Stimulated activated CD4-positive, alpha-beta T cell treated with anti-CD3 and anti-CD28 coated beads, Interleukin-2, amount 100 ng/mL, for 4 hours (primary cell): ENCODE measurements at places on chromosomes 2 and 18.

- no peak for DNase-seq
Observed at GRCh38 chr2:75595541-75596395, 35.0 kb upstream of the EVA1A start.

DNA sequence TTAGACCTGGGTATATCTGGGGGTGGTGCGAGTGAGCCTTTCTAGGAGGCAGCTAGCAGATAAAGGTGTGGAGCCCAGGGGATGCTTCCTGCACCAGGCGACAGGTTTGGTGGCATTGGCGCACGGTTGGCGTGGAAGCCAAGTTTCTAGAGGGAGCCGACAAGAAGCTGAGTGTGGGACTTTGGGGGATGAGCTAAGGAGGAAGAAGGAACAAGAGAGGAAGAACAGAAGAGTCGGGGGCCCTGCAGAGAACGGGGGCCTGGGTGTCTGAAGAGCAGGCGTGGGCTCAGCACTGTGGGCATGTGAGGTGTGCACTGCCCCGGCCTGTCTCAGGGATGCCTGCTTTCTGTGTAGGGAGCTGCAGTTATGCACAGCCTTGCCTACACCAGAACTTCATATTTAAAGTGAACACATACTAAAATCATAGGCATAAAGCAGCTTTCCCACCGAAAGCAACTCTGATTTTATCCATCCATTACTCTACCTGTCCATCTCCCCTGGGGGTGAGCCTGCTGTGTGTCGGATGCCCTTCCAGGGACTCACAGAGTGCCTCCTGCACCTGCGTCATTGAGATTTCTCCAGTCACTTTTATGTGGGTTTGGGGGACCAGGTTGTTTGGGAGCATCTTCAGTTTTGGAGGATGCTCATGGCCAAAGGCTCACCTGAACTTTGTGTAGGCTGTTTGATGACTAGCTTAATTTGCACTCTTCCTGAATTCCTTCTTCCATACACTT is 149.7 kb downstream of the LDLRAD4 start:
- no peak for DNase-seq

GRCh38 chr2:181106229-181106628 is 125.8 kb downstream of the UBE2E3 start:
- no peak for DNase-seq

- DNase-seq: no peak
Observed at GRCh38 chr2:220665108-220665471, 907.0 kb downstream of the EPHA4 start.

DNA sequence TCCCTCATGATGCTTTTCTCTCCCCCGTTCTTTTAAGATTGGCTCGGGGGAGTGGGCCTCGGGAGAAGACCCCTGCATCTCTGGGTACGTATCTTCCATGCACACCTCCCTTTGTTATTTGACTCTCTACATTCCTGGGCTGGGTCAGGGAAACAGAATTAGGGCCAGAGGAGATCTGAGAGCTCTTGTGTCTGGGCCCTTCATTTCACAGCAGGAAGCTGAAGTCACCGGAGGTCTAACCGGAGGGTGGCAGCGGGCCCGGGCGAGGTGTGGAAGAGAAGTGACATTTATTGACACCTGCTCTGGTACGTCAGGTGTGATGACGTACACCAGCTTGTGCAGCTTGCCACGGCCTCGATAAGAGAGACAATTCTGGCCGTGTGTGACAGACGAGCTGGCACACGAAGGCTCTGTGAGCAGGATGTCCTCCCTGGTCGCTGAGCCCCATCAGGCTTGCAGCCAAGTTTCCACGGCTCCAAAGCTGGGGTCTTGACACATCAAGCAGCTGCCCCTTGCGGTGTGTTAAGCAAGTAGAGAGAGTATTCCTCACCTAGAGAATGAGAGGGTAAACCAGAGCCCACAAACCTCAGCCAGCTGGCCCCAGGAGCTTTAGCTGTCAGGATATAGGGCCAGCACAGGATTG is 30.4 kb downstream of the TOGARAM2 start:
- DNase-seq: peak; percentile 42

GRCh38 chr18:8036551-8036950 is 469.4 kb downstream of the PTPRM start:
- no peak for DNase-seq

DNA sequence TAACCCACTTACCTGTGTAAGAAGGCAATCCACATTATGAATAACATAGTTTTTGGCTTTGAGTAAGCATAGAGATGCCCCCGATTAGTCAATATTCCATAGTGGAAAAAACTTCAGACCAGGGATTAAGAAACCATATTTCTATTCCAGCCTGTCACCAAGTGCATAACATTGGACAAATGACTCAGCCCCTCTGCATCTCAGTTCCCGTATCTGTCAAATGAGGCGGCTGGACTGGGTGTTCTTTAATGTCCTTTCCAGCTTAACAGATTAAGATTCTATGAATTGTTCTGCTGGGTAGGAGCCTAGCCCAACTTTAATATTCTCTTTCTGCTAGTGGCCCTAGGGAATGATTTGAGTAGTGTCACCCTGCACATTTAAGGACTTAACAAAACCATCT is 11.8 kb upstream of the FTCDNL1 start:
- DNase-seq: no peak

GRCh38 chr2:113910967-113911678 is 21.2 kb downstream of the ACTR3 start:
- no peak for DNase-seq

GRCh38 chr18:49046125-49046524 is 95.4 kb upstream of the SMAD7 start:
- no peak for DNase-seq

- no peak for DNase-seq
Observed at GRCh38 chr2:219285894-219286425, 6.8 kb downstream of the DNAJB2 start.

GRCh38 chr2:105404736-105405135 is 5.9 kb upstream of the FHL2 start:
- no peak for DNase-seq

DNA sequence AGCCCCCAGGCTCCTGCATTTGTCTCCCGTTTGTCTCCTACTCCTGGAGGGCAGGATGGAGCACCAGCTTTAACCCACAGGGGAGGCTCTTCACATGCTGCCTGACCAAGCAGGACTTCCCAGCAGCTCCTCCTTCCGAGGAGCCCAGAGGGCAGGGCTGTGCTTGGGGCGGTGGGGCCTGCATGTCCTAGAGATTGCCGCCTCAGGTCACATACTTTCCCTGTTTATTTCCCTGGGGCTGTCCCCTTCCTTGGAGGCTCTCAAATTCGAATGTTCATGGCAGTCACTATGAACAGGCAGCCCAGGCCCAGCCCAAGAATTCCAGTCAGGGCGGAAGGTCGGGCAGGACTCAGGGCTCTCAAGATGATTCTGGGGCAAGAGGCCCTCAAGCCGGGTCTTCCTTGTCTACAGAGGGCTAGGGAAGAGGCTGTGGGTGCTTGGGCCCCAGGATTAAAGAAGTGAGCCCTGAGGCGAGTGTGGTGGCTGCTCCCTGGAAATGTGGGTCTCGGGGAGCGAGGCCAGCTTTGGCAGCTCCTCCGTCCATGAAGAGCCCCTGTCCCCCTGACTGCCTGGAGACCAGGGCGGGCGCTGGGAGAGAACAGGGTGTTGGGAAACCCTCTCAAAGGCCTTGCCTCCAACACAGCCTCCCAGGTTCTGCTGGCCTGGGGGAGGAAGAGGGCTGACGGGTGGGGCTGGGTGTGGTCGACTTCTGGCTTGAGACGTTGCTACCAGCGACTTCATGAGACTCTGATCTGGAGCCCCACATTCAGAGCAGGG is 48.9 kb upstream of the HPCAL1 start:
- DNase-seq: no peak

DNA sequence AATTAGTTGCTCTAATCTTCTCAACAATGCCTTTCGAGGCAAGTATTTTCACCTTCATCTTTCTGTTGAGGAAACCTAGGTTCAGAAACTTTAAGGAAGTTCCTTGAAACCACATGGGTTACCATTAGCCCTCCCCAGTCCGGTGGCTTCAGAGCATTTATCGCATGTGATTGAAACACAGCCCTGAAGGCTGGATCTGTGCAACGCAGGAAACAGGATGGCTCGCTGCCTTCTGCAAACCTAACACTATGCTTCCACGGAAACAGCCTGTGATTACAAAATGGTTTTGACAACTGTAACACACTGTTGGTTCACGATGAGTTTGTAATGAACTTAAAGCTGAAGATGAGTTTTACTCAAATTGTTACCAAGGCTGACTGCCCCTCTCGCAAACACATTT is 68.5 kb downstream of the EPB41L3 start:
- no peak for DNase-seq

DNA sequence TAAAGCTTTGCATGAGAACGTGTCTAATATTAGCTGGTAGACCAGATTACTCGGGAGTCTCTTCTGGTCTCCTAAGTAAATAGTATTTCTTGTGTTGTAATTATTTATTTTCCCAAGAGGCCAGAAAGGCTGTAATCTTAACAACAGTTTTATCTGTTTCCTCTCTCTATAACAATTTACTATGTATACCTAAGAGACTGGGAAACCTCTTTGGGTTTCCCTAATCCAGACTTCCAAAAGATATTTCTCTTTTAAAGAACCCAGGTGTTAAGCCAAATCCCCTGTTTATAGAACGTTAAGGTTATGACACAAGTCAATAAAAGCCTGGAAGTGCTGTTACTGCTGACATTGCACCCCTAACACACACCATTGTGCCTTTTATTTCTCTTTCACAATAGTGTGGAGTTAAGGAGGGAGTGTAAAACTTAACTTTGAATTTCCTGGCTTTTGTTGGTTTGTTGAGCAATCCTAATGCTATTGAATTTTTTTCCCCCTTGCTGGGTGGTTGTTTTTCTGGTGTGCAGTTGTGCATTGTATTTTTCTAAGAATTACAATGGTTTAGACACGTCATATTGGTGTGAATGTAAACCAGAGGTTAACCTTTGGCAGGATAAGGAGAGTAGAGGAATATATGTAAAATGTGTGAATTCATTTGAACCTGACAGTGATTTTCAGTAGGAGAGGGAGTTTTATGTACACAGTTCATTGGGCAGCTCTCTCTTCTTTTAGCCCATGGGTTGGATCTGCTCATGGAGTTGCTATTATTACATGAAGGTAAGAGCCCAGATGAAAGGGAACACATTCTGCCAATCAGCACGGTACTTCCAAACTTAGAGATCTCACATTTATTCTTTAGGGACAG is 192.8 kb downstream of the MTX2 start:
- DNase-seq: no peak

GRCh38 chr2:210000464-210001324 is 1.7 kb upstream of the RPE start:
- no peak for DNase-seq

DNA sequence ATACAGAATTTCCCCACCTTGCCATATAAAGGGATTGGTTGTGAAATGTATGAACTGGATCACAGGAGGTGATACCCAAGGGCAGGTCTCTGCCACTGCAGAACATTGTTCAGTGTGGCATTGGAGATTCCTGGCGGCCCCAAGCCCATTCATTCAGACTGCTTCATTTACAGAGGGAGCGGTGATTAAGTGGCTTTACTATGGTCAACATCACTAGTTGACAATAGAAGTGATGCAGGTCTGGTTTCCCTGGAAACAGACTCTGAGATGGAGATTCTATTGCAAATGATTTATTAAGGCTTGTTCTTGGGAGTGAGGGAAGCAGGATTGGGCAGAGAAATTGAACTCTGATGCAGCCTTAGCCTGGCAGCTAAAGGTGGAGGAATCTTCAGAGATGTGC is 62.4 kb downstream of the ZDBF2 start:
- DNase-seq: no peak

GRCh38 chr18:58484989-58485981 is 143.6 kb downstream of the ALPK2 start:
- no peak for DNase-seq

DNA sequence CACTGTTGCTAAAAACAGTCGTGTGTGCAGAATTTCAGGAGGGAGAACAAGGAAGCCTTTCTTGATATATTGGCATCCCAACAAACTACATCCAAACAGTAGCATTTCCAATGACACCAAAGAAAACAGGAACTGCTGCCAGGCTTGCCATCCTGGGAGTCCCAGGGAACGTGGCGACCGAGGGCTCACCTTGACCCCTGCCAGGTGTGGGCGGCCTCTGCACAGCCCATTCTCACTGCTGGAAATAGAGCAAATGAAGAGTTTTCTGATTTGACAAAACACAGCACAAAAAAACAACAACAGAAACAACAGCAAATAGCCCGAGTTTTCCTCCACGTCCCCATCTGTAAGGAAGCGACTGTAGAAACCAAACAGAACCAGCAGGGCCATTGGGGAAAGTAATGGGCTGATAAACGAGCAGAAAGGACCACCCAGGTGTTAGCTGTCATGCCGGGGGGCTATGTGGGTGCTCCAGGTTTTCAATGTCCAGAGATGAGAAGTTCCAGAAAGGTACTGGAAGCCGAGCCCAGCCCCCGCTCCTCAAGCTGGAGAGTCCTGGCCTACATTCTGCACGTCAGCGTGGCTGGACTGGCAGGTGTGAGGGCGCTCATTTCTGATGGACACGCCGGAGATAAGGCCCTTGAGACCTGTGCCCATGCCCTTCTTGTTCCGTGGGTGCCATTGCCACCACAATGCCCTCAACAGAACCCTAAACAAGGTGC is 80.8 kb downstream of the TWIST2 start:
- no peak for DNase-seq

DNA sequence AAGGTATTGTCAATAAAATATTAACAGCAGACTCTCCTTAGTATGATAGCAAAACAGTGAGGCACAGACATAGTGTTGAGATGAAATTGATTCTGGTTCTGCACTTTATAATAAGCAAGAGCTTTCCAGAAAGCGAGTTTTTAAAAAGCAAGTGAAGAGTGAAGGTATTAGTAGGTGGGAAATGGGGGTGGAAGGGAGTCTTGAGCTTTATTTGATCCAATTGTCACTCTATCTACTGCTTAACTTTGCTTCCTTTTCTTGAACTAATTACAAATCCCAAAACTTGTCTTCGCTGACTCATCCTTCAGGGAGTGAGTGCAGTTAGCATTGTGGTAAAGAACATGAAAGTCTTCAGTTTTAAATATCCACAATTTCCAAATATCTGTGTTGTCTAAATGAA is 120.6 kb upstream of the BOD1L2 start:
- no peak for DNase-seq

GRCh38 chr2:82641598-82642180 is 1817.4 kb downstream of the SUCLG1 start:
- no peak for DNase-seq

DNA sequence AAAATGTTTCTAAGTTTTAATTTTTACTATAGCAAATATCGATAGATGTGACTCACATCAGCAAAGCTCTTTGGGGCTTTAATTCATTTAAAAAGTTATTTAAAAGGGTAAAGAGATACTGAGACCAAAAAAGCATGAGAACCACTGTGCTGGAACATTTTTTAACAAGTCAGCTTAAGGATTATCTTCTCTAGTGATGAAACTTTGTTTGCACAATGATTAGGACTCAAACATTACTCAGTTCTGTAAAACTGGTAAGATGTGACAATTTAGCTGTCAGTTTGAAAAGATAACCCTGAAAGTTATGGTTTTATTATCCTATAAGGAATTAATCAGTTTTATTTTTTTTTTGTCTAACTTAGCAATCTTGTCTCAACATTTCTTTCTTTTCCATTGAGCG is 301.4 kb downstream of the TSN start:
- DNase-seq: no peak
